Kidney glomerular epithelial cell (primary cell): ENCODE measurements at places on chromosomes 16 and 17.
A peak's percentile ranks its signal among the peaks of the same experiment; 100 is the strongest.

DNA sequence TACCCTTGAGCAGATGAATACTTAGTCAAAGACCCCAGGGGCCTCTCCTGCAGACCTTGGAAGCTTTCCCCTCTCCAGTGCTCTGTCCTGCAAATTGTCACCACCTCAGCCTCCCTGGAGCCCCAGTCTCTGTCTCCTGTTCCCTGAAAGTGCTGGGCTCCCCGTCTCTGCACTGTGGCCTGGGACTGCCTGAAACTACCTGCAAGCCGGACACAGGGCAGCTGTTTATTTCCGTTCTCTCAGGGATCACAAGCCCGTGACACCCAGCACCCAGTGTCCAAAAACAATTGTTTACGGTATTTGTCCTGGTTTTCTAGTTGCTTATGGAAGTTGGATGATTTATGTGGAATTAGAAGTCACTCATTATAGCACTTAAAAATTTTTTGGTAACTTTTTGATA lies 81.6 kb upstream of the CHMP6 start:
- no peak for DNase-seq

GRCh38 chr17:43756201-43756600 lies 2.4 kb downstream of the SOST start:
- no peak for DNase-seq

- no peak for DNase-seq
Observed at GRCh38 chr17:68102318-68102758, 66.8 kb downstream of the KPNA2 start.

- no peak for DNase-seq
Observed at GRCh38 chr17:71067669-71068407, 898.5 kb downstream of the KCNJ2 start.

GRCh38 chr17:36135465-36135864 lies 31.8 kb downstream of the CCL4 start:
- DNase-seq: no peak

GRCh38 chr16:3186946-3187690 lies 886 bp upstream of the OR1F1 start:
- DNase-seq: no peak

GRCh38 chr17:40303009-40303657 lies 5.8 kb upstream of the RARA start:
- DNase-seq: peak; percentile 50

- peak; percentile 26 for DNase-seq
Observed at GRCh38 chr16:71628810-71629209, 2.8 kb downstream of the MARVELD3 start.

DNA sequence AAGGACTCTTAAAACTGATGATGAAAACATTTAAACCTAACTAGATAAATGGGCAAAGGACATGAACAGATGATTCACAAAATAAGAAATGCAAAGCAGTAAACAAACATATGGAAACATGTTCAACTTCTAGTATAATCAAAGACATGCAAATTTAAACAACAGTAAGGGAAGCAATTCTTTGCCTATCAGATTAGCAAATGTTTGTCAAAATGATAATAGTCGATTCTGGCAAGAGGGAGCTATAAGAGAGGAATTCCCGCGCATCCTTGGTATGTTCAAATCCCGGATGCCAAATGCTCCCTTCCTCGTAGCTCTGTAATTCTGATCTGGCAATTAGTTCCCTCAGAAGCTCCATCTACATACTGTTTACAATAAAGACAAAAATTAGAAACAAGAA lies 320.5 kb downstream of the PHKB start:
- DNase-seq: no peak

- no peak for DNase-seq
Observed at GRCh38 chr17:78600181-78600721, 23.1 kb upstream of the DNAH17 start.

- DNase-seq: no peak
Observed at GRCh38 chr17:68260051-68260762, 12.4 kb downstream of the AMZ2 start.

DNA sequence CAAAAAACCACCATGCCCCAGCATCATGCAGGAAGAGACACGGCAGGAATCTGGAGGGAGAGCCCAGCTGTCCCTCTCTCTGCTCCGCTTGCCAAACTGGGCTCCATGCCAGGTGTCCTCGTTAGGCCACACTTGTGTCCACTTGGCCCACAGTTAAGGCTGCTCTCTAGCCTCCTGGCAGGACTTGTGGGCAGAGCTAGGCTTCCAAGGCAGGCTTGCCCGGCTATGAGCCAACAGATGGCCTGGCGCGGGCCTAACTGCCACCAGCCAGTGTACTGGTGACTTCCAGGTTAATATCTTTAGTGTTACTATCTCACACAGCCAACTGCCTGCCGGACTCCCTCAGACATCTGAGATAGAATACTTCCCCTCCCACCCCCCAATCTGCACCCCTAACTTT lies 10.6 kb downstream of the ATP6V0D1 start:
- DNase-seq: no peak

DNA sequence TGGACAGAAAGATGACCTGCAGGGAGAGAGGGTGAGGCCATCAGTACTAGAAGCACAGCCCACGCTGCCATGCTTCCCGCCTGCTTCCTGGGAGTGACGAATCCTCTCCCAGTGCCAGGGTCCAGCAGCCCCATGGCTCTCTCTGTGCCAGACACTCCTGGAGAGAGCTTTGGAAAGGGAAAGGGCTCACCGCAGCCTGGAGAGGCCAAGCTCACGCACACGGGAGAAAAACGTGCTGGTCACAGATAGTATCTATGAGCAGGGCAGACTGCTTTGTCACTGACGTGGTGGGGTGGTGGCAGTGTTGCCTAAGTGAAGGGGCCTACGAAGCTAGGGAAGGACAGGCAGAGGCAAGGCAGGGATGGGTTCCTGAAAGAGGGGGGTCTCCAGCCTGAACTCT lies 5.4 kb downstream of the WBP2 start:
- no peak for DNase-seq

DNA sequence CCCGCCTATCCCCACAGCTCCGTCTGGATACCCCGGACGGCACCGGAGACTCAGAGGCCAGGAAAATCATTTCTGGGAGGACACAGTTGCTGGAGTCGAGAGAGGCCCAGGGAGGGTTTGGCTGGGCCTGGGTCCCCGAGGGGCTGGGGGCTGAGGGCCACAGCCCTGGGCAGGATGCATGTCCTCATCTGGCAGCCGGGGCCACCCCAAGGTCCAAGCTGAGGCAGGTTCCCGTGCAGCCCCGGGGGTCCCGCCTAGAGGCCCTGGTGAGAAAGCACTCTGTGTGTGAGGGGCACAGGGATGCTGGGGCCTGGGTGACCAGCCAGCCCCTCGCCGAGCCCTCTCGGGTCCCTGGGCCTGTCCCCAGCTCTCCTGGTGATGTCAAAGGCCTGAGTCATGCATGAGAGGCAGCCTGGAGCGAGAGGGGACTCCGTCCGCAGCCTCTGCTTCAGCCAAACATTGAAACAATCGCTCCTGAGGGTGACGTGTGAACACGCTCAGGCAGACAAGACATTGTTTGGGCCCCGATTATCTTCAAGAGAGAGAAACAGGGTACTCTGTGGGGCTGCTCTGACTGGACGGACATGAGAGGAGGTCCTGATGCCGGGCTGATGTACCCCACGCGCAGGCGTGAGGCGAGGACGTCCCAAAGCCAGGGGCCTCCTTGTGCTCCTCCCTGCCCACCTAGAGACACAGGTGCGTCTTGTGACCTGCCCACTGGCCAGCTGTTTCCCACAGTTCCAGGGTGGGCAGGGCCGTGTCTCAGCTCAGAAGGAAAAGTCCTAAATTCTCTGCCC lies 25.8 kb upstream of the C1QTNF8 start:
- no peak for DNase-seq

GRCh38 chr17:57562184-57562698 lies 182.9 kb downstream of the CCDC182 start:
- no peak for DNase-seq

GRCh38 chr17:80498242-80498919 lies 22.0 kb upstream of the NPTX1 start:
- DNase-seq: peak; percentile 17

DNA sequence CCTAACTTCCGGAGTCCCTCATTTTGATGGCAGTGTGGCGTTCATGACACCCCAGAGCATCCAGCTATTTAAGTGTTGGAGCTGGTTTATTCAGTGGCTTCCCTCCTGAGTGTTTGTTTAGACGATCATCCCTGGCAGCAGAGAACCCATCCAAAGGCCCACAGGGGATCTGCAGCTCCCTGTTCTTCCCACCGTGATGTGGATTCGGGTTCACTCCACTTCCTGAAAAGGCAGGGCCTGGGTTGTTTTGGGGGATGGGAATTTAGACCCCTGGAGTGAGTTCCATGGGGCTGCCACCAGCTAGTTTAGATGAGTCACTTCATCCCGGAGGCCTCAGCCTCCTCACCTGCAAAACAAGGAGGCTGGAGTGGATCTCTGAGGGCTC lies 2.3 kb downstream of the KSR1 start:
- no peak for DNase-seq

DNA sequence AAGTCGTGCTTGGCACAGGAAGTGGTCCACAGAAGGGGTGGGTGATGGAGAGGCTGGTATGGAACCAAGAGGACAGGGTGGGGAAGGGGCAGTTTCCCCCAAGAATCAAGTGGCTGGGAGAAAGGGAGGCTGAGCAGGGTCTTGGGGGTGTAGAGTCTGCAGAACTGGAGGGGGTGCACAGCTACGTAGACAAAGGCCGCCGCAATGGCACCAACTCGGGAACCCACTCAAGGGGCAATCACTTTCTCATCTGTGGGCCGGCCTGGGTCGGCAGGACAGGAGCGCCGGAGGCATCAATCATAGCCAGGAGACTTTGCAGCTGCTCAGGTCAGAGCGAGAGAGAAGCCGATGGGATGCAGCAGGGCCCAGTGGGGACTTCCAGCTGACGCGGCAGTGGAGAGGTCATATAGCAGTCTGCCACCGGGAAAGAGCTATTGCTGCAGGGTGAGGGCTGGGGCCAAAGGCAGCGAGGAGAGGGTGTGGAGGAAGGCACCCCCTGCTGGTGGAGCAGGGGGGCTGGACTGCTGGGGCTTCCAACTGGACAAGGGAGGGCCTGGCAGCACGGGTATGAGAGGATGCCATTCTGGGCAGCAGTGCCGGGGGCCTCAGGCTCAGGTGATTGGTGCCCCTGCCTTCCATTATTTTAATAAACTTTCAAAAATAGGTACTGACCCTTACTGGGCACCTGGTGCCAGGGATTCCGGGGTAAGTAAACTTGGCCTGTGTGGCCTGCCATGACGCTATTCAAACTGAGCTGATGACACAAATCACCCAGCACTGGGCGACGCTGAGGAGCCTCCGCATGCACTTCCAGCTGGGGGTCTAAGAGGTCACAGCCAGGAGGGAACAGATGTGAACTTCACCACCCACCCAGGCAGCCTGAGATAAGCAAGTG lies 52.5 kb upstream of the MTSS2 start:
- DNase-seq: no peak

GRCh38 chr17:82767041-82767754 lies 15.3 kb downstream of the TBCD start:
- no peak for DNase-seq

GRCh38 chr17:3615160-3615870 lies 6.1 kb upstream of the TRPV1 start:
- DNase-seq: no peak

GRCh38 chr17:76546556-76547182 lies 6.8 kb downstream of the PRCD start:
- DNase-seq: no peak

GRCh38 chr16:31323959-31324629 lies 30.9 kb upstream of the ITGAX start:
- no peak for DNase-seq

GRCh38 chr17:57463103-57463885 lies 207.0 kb downstream of the MSI2 start:
- DNase-seq: peak; percentile 81

DNA sequence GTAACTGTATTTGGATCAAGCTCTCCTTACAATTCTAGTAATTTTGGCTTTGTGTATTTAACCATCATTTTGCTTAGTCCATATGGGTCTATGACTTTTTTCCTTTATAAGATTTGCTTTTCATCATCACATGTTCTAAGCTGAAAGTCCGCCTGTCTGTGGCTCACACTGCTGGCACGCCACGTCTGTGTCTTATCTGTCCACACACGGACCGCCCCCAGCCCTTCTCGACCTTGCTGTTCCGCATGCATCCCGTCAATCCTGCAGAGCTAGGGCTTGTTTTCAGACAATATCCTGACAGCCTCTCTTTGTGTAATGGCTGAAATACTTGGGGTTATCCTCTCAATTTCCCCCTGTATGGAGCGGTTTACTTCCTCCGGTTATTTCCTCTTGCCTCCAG lies 8.4 kb upstream of the ALDH3A1 start:
- DNase-seq: no peak

- DNase-seq: no peak
Observed at GRCh38 chr17:79657861-79658810, 47.3 kb upstream of the RBFOX3 start.

DNA sequence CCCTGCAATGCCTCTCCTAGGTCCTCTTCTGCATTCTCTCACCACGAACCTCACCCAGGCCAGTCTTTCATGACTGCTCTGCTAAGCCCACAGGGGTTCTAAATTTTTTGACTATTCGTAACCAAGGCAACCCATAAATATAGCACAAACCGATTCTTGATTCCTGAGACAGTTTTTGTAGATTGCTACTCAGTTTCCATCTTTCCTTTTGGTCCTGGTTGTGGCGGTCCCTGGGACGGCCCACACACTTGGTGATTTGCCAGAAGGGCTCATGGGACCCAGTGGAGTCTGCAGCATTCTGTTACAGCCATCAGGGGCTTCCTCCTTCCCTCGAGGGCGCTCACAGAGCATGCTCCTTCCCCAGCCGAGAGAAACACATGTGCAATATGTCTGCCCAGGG lies 23.4 kb upstream of the MGAT5B start:
- no peak for DNase-seq

- peak; percentile 38 for DNase-seq
Observed at GRCh38 chr17:82781894-82782274, 30.0 kb downstream of the TBCD start.

DNA sequence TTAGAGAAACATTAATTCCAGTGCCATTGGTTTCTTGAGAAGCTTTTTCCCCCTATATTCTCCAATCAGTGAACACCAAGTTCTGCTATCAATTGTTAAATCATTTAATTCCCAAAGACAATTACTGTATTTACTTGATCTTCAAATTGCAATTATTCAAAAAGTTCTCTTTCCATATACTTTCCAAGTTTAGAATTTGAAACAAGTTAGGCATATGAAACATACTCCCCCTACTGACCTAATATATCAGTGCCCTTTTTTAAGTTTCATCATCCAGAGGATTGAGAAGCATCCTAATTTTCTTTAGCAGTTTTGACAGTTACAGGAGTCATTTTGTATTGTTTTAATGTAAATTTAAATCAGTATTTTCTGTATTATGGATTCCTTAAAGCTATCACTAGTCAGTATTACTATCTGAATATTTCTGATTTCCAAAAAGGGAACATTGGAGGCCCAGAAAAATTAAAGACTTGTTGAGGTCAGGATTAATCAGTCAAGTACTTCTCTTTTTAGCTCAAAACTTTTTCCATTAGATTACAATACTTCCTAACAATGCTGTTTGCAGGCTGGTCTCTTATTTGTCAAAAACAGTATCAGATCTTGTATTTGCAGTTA lies 16.3 kb downstream of the MEIOC start:
- DNase-seq: peak; percentile 11

- no peak for DNase-seq
Observed at GRCh38 chr17:42845556-42845917, 1.2 kb downstream of the AOC2 start.
